ENCODE measurements at places on chromosomes 13 and 19. TPM values are rescaled to one million over a fixed set of nuclear protein-coding genes. Genes with fewer than 3 reads are reported as not detected.

Gene CBY2
- not detected for total RNA-seq

Gene ADGRE3
- not detected for total RNA-seq

Gene C19orf18
- total RNA-seq = not detected

Gene CCNA1
- total RNA-seq = 5.7 TPM

Gene ZNF730
- total RNA-seq = 0.44 TPM

Gene EXOSC5
- 17.0 TPM for total RNA-seq

Gene GPI
- total RNA-seq = 335 TPM

Measured in glomerular endothelial cell (primary cell).